ENCODE measurements at places on chromosomes 1 and 21.

GRCh38 chr1:207828046-207828445 lies 76.2 kb downstream of the CD46 start:
- no peak for DNase-seq

- DNase-seq: no peak
Observed at GRCh38 chr1:241742084-241742483, 90.0 kb downstream of the WDR64 start.

GRCh38 chr1:166924823-166925541 lies 48.9 kb upstream of the TADA1 start:
- DNase-seq: no peak

DNA sequence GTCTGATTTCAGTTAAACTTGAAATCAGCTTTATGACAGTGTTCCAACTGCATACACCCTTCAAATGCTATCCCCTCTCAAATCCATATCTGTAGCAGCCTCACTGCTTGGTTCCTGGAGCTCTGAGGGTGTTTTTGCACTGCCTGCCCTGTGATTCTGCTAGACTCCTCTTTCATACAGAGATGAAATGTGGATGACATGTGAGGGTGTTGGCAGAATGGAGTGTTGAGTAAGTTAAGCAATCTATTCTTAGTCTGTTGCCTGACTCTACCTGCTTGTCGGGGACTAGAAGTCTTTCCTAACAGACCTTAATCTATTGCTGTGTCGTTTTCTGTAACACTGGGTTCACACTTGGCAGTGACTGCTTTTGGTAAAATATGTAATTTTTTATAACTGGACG lies 9.8 kb downstream of the IGSF5 start:
- DNase-seq: no peak

GRCh38 chr1:58815069-58815685 lies 31.3 kb upstream of the JUN start:
- peak; percentile 94 for DNase-seq

- DNase-seq: peak; percentile 26
Observed at GRCh38 chr1:12548973-12549459, 69.0 kb downstream of the DHRS3 start.

GRCh38 chr21:20207335-20207734 lies 790.9 kb upstream of the NCAM2 start:
- no peak for DNase-seq
